Activated CD4-positive, CD25-positive, alpha-beta regulatory T cell (primary cell): ENCODE measurements at places on chromosomes 5 and 9.

DNA sequence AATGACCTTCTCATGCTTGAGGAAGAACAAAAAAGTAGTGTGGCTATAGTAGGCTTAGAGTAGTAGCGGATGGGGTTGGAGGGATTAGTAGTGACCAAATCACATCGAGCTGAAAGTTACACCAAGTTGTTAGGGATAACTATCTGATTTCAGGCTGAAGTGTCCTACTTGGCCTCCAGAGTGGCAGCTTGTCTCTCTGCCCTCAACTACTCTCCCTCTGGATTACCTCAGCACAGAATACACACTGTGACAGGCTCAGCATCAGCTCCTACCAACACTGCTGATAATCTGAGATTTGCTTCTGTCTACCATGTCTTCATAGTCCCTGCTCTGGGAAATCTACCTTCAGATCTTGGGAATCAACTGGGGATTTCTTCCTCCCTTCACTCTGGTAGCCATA, 714.6 kb upstream of the GRAMD2B start:
- DNase-seq: no peak

GRCh38 chr9:79131246-79131774, 440.5 kb upstream of the TLE4 start:
- DNase-seq: no peak

- DNase-seq: no peak
Observed at GRCh38 chr5:14003936-14004335, 59.4 kb upstream of the DNAH5 start.

- no peak for DNase-seq
Observed at GRCh38 chr5:150590979-150591695, 49.3 kb upstream of the SYNPO start.

- DNase-seq: no peak
Observed at GRCh38 chr9:112774006-112774996, 23.7 kb downstream of the SNX30 start.

DNA sequence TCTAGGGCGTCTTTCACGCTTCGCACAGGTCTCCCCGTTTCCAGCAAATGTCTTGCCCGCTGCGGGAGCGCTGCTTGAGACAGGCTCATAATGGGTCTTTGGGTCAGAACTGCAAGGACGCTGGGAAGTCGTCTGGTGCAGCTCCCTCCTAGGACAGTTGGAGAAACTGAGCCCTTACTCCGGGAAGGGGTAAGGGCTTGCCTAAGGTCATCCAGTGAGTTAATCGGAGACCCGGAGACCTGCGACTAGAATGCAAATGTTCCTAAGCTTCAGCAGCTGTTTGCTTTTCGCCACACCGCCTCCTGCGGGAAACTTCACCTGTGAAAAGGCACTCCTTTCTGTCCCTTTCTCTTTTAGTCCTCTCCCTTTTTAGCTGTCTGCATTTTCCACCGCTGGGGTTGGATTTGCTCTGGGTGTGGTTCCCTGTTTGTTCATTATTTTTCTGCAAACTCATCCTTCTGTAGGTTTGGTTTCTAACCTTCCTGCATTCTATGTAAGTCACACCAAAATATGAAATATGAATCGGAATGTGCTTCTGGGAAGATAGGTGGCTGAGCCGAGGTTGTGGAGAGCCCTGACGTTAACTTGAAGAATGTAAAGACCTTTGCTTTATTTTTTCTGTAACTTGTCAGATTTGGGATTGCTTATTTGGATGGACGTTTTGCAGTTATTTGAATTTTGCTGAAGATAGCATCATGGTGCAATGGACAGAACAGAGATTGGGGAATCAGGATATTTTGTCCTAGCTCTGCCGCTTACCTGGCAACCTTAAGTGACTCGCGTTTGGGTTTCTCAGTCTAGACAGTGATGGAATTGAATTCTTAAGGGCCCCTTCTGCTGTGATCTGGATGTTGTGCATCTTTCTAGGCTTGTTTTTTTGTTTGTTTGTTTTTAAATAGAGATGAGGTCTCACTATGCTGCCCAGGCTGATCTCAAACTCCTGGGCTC, 909 bp downstream of the SLC36A1 start:
- no peak for DNase-seq

DNA sequence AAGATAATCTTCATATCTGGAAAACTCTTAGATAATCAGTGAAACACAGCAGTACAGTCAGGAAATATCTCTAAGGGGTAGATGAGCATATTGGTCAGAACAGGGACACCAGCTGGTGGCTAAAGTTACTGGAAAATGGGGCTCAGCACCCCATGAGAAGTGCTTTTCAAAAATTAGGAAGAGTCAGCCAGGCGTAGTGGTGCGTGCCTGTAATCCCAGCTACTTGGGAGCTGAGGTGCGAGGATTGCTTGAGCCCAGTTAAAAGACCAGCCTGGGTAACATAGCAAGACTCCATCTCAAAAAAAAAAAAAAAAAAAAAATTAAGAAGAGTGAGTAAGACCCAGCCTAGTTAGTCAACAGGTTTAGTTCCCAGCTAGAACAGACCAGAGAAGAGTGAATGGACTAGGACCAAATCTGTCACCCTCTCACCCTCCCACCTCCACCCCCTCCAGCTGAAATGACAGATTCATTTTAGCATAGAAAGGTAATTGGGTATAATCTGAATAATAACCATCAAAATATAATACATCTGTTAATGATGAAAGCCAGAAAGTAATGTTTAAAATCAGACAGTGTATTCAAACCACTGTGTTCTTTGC, 120.9 kb downstream of the CDC42SE2 start:
- DNase-seq: no peak

GRCh38 chr5:157750320-157750719, 6.8 kb downstream of the LSM11 start:
- DNase-seq: no peak

- no peak for DNase-seq
Observed at GRCh38 chr5:75928992-75929391, 154.2 kb upstream of the SV2C start.

DNA sequence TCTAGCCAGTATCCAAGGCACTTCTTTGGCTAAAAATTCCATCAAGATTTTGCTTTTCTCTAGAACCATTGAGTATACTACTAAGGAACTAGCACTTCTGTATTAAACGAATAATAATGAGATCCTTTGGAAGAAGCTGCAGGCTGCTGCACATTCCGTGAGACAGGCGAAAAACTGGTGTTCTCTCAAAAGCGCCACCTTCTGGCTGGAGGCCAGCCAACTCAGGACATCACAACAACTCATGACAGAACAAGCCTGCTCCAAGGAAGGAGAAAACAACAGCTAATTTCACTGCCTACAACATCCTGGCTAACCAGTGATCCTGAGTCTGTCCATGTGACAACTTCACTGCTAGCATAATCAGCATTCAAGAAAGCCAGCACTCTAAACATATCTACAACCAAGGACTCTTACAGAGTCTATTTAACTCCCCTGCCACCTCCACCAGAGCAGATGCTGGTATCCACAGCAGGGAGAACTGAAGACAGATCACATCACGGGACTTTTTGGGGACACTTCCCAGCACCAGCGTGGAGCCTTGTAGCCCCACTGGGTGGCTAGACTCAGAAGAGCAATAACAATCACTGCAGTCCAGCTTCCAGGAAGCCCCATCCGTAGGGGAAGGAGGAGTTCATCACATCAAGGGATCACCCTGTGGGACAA, 150.5 kb downstream of the YTHDC2 start:
- DNase-seq: no peak

DNA sequence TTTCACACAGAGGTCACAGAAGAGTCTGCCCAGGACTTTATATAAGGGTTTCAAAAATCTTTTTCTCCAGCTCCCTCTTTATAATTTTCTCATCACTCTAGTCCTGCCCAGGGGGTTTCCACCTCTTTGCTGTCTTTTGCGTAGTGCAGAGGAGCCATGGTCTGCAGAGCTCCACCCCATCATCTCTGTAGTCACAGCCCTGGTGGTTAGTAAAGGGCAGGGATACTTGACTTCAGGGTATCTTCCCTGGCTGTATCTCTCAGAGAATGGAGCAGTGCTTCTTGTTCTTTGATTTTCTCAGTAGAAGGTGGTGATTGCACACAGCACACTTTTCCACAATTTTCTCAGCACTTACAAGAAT, 900.6 kb upstream of the COX7C start:
- no peak for DNase-seq

GRCh38 chr9:114484854-114485443, 20.3 kb downstream of the WHRN start:
- DNase-seq: no peak

DNA sequence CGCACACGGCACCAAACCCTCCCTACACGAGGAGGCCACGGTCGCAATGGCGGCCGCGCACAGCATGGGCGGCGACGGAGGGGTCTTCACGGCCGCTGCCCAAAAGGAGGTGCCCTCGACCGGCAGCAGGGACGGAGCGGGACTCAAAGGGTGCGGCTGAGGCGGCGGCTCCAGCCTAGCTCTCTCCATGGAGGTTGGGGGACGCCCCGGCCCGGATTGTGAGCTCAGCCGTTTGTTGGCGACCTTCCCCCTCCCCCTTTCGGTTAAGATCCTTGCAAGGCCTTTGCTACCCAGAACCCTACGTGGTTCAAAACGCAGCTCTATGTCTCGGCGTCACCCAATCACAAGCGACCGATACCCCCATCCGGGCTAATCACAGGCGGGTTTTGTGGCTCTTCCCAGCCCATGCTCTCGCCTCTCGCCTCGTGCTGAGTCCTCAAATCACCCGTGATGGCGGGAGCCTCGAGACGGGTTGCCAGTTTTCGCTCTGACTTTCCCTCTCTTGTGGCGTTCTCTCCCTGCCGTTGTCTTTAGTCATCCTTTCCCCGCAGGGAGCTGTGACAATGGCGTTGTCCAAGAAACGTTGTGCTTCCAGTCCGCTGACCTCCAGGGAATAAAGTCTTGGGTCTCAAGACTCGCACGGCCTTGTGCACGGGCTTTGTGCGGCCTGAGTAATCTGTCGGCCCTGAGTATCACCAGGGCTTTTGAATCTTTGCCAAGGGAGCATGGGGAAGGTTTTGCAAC, 19.5 kb downstream of the C5orf52 start:
- no peak for DNase-seq

DNA sequence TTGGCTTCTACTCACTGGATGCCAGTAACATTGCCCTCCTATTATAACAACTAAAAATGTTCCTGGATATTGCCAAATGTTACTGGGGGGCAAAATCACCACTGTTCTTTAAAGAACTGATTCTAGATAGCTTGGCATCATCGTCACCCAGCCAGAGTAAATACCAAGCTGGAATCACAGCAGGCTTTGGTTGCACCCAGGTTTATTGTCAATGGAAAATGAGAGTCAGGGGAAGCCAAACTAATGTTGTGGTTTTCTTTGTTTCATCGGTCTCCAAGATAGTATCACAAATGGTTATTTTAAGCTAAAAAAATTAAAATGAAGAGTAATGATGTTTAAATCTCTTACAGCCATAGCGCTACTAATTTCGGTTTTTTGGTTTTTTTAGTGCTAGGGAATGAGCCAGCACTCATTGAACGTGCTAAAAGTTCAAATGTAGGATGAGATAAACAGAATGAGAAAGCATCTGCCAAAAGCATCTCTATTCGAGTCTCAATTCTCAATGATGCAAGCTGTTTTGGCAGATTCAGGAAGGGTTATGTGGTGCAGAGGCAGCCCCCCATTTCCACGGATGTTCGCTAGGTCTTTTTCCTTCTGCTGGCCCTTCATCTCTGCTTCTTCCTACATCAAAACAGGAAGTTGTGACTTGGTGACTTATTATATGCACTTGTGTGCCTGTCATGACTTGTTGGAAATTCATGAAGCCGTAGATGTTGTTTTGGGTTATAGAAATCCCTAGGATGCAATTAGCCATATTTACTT, 558.0 kb downstream of the EBF1 start:
- DNase-seq: no peak

GRCh38 chr5:32254881-32255539, 57.7 kb downstream of the MTMR12 start:
- no peak for DNase-seq

- no peak for DNase-seq
Observed at GRCh38 chr9:9612270-9612669, 1000.5 kb downstream of the PTPRD start.

DNA sequence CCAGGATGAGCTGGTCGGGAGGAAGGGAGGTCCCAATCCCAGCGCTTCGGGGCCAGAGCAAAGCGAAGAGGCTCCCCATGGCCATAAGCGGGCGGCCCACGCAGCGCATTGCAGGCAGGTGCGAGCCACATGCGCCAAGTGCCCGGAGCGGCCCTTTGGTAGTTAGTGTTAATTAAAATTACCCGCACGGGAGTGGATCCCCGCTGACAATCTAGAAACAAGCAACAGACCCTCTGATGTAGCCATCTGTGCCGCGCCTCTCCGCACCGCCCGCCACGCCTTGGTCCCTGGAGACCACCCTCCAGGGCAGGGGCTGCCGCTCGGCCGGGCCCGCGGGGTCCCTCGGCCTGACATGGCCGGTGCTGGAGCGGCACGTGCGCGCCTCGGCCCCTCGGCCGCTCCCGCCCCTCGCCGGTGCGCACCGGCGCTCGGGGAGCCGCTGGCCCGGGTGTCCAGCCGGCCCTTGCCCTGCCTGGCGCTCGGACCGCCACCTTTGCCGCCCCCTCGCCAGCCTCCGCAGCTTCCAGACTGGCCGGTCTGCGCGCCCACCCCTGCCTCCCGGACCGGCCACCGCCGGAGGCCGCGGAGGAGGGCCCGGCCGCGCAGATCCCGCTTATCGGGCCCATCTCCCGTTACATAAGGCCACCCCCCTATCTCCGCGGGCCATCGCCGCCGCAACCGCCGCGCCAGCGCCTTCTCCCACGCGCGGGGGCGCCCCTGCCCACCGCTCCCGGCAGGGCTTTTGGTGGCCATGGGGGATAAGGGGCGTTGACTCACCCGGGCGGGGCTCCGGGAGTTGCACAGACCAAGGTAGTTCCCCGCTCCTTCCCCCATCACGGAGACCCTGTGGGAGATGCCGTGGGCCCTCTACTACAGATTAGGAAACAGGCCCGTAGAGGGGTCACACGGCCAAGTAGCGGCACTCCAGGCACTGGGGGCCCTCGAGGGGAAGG, 1.9 kb upstream of the IL13 start:
- DNase-seq: no peak

DNA sequence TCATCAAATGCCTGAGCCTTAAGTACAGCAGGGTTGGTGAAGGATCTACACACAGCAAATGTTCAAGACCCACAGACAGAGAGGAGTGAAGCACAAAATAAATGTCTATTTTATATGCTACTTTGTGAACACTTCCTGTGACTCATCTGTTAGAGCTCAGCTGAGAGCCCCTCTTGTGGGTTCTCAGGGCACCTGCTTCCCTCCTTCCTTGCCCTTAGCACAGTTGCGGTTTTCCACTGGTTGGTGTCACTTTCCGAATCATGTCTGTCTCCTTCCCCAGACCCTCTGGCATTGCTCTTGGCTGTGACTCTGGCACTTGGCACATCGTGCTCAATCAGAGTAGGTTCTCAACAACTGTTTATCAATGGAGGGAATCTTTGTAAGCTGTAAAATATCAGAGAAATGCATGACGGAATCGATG, 128.5 kb upstream of the STC2 start:
- DNase-seq: no peak

GRCh38 chr5:138606378-138607064, 31.3 kb upstream of the HSPA9 start:
- no peak for DNase-seq
